Activated naive CD8-positive, alpha-beta T cell treated with anti-CD3 and anti-CD28 coated beads, Interleukin-2, amount 50 U/mL, for 16 hours (primary cell): ENCODE measurements at places on chromosomes 5 and 9.
A peak's percentile ranks its signal among the peaks of the same experiment; 100 is the strongest.

GRCh38 chr5:144281784-144282183, 111.1 kb downstream of the KCTD16 start:
- no peak for DNase-seq

- no peak for DNase-seq
Observed at GRCh38 chr5:147332658-147333057, 97.8 kb downstream of the STK32A start.

- DNase-seq, result no peak
Observed at GRCh38 chr5:98497418-98497817, 276.0 kb upstream of the RGMB start.

DNA sequence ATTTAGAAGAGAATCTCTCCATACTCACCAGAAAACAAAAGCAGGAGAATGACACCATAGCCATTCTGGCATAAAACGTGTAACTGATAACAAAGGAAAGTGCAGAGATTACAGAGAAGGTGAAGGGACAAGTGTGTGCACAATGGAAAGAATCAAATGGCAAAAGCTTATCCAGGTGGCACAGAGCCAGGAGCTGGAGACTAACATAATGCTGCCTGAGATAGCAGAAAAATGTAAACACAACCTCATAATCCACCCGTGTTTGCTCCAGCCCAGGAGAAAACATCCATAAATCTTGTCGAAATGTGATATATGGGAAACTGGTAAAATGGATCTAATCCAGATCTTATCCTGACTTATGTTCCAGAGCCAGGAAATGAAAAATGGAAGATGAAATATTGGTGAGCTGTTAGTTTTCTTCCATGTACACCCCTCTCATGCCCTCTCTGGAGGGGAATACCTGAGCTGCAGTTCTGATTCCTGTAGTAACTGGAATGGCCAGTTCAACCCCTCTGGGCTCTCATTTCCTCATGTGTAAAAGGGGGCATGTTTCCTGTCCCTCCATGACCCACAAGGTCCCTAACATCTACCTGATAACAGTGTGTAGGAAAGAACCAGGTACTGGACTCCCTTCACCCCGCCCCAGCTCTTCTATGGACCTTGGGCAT, 212.3 kb upstream of the DAPK1 start:
- no peak for DNase-seq

DNA sequence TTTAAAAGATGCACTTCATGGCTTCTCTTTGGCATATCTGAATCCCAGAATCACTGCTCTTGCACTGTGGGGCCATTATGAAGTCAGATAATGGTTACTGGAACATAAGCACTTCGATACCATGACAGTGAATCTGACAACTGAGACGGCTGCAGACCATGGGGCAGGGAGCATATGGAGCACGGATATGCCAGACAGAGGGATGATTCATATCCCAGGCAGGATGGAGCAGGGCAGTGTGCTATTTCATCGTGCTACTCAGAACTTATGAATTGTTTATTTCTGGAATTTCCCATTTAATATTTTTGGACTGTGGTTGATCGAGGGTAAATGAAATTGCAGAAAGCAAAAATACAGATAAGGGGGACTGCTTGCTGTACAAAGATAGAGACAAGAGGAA, 145.0 kb downstream of the EGFLAM start:
- no peak for DNase-seq

DNA sequence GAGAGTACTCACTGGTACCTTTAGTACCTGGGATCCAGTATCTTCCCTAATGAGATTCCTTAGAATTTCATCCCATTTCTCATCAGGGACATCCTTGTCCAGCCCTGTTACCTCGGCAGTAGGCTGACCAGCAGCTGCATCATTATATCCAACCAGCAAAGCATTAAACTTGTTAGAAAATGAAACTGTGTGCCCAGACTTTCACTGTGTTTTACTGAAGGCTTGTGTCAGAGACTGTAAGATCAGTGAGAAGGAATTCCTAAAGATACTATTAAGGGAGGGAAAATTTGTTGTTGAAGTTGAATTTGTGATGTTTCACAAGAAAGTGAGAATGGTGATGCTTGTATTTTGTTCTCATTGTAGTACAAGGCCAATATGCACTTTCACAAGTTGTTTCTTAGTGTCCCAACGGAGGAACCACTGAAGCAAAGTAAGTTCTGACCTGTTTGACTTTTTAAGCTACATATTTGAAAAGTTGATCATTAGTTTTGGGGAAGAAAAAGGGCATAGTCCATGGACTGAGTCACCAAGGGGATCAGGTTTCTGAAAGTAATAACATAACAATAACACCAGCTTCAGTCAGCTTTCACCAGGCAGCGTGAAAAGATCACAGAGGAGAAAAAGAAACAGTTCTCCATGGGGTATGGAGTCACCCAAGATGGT, 48.8 kb downstream of the GRAMD2B start:
- no peak for DNase-seq

- DNase-seq, result no peak
Observed at GRCh38 chr5:68681929-68682328, 411.9 kb upstream of the SLC30A5 start.

GRCh38 chr5:80668016-80668969, 13.5 kb upstream of the DHFR start:
- no peak for DNase-seq

- DNase-seq, result no peak
Observed at GRCh38 chr5:76154009-76154690, 71.0 kb downstream of the SV2C start.

DNA sequence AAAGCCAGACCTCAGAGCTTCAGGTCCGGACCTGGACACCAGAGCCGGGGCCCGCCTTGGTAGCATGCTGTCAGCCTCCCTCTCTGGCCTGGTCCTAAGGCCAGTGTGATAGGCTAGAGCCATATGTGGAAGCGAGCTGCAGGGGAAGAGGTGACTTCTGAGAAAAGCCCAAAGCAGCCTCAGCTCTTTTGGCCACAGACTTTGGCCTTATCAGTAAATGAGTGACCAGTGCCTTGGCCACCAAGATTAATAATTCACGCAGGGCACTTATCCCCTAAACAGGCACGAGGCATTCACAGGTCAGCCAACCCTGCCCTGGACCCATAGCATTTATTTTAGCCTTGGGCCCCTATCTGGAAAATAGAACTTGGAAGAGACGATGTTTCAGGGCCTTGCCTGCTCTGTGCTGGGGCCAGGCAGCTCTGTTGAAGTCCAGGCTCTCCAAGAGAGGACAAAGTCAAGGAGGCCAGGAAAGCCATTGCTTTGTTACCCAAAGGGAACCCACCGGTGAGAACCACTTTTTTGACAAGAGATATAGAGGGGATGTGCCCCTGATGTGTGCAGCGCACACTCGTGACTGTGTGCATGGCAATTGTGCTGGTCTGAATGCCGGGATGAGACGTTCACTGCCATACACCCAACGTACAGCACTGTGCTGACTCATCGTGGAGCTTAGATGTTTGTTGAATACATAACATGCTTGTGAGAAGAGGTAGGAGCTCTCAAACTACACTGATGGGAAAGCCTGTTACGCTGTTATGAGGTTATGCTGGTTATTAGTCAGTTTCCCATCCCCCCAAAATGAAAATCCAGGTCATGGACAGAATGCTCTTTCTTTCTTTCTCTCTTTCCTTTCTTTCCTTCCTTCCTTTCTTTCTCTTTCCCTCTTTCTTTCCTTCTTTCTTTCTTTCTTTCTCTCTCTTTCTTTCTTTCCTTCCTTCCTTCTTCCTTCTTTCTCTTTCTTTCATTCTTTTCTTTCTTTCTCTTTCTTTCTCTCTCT, 5.0 kb upstream of the SLC34A1 start:
- no peak for DNase-seq

DNA sequence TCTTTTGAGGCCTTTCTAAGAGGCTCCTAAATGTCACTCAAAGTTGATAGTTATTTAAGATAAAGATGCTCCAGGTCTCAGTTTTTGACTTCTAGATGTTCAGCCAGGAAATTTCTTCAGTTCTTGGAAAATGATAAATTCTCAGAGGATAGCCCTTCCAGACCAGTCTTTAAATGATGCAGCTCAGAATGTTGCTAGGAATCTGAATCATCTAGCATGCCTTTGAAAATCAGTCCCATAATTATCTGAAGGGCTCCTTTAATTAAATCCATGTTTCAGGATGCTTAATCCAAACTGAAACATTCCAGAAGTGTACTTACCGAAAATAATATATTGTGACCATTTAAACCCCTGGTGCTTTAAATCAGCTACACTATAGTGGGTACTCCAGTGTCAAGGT, 107.5 kb upstream of the FBN2 start:
- DNase-seq, result no peak

- DNase-seq, result no peak
Observed at GRCh38 chr9:119078015-119078414, 291.2 kb downstream of the BRINP1 start.

DNA sequence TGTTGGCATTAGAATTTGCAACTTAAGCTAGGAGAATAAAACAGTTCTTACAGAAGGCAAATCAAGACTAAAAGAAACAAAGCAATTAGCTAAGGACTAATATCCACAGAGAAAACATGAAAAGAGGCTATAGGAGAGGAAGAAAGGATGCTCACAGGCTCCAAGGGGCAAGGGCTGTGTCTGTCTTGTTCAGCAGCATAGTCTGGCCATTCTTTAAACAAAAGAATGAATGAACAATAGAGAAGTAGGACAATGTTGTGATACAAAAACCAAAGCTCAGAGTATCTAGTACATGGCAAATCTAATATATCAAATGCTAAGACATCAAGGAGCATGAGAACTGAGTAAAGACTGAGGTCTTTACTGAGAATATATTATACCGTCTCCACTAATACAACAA, 39.5 kb downstream of the PLPP1 start:
- DNase-seq, result no peak

- no peak for DNase-seq
Observed at GRCh38 chr9:105835721-105836120, 141.4 kb downstream of the TMEM38B start.

- DNase-seq, result no peak
Observed at GRCh38 chr9:9004810-9005209, 1205.2 kb upstream of the DMAC1 start.

DNA sequence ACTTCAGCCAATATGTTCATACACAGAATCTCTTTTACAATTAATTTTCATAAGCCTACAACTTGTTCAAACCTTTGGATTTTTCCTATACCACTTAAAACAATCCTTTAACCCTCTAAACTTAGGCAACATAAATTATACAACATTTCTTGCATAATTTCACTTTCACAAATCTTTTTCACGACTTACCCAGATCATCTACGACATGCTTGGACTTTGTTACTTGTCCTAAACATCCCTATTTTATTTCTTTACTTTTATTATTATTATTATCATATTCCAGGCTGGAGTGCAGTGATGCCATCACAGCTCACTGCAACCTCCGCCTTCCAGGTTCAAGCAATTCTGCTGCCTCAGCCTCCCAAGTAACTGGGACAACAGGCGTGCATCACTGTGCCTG, 68.0 kb downstream of the CACNA1B start:
- no peak for DNase-seq

GRCh38 chr5:134738133-134738962, at the start of gene CAMLG:
TSS of gene CAMLG (plus strand) at chr5:134738548. CDS start at chr5:134738621, 73 bp downstream.
- DNase-seq, result peak; percentile 95

- no peak for DNase-seq
Observed at GRCh38 chr9:138103849-138104206, 226.2 kb downstream of the CACNA1B start.

GRCh38 chr9:20611691-20612287, 10.5 kb downstream of the MLLT3 start:
- DNase-seq, result no peak

DNA sequence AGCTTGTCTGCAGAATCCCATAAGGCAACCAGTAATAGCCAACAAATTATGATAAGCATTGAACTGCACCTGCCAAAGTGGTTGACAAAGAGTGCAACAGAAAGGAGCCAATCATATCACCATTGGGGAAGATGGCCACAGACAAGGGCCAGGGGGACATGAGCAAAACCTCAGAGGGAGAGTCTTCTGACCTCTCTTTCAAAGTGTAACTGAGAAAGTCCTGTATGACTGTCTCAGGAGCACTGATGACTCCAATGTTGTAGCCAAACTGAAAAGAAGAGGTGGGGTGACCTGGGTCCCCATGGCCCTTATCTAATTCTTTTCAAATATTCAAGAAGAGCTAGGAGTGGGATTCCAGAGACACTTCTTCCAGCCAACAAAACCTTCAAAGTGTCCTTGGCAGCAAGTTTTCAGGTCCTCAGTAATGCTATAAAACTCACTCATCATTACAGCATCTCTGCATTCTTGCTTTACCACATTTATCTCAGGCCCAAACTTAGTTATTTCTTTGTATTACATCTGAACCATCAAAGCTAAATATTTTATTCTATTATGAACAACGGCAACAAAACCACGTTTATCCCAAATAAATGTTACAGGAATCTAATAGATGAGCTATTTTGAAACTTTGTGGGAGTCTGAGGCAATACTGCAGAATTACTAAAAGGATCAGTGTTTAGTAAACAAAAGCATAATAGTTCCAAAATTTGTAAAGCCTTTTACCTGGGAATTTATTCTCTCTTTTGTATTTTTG, 24.4 kb downstream of the FBLL1 start:
- no peak for DNase-seq

DNA sequence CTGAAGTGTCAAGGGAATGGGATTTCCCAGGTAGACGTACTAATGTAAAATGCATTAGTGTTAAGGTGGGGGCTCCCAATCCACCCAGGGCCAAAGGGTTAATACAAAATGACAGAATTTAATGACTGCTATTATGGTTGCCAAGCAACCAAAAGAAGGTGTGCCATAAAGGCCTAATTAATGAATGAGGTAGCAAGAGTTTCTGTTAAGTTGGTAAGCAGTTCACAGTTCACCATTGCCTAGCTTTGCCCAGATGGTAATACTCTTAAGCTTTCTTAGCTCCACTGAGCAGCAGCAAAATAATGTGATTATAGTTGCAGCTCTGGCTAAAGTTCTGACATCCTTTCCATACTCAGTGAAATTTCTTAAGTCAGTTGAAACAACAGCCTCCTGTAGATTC, 211.7 kb downstream of the DENND1A start:
- DNase-seq, result no peak

DNA sequence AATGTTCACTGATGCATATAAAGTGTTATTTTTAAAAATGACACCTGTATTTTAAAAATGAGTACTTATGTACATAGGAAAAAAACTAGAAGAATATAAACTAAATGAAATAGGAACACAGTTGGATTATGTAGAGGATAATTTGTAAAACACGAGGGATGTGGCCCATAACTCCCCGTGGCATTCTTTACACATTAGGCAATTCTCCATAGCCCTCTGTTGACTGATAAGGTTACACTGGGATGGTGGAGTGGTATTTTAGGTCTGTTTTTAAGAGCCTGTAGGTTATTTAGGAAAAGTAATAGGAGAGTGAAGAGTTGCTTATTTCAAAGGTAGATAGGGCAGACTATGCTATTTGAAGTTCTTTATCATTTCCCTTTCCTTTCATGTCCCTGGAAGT, 1.8 kb downstream of the CAVIN4 start:
- DNase-seq, result no peak

DNA sequence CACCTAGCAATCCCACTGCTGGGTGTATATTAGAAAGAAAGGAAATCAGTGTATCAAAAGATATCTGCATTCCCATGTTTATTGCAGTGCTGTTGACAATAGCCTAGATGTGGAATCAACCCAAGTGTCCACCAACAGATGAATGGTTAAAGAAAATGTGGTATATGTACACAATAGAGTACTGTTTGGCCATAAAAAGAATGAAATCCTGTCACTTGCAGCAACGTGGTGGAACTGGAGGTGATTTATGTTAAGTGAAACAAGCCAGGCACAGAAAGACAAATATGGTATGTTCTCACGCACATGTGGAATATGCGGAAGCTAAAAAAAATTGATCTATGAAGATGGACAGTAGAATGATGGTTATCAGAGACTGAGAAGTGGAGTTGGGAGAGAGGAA, 221.6 kb upstream of the DAP start:
- no peak for DNase-seq
